ENCODE measurements at places on chromosomes 16 and 17.

- DNase-seq = peak; percentile 32
- no peak overlapping the region for H3K27ac ChIP-seq
- no peaks in the 10 kb centered on the region for H3K27me3 ChIP-seq
- H3K36me3 ChIP-seq = no peaks in the 10 kb centered on the region
These were observed 8.5 kb upstream of the ICAM2 start for GRCh38 chr17:64028874-64029464.

GRCh38 chr16:10141671-10142070 is 40.6 kb downstream of the GRIN2A start:
- H3K27ac ChIP-seq = no peak overlapping the region
- H3K4me1 ChIP-seq = no peaks in the 10 kb centered on the region
- no peaks in the 10 kb centered on the region for H3K36me3 ChIP-seq
- H3K4me3 ChIP-seq = no peak overlapping the region
- no peak for DNase-seq

DNA sequence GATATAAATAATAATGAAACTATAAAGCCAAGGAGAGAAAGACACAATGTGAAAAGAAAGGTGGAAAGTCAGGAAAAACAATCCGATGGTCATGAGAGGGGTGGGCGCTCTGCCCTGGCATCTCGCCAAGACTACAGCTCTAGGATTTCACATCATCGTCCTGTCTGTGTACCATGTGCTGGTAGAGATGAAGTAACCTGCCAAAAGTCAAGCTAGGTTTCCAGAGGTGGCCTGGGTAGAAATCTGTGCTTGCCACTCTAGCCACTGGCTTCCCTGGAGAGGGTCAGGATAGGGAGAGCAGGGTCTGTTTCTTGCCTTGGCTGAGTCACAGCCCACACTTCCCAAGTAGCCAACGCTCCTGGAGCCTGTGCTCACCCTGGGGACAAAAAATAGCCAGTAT is 31.0 kb upstream of the TRAP1 start:
- no peaks in the 10 kb centered on the region for H3K27me3 ChIP-seq
- peaks cover 23% of the 10 kb centered on the region for H3K36me3 ChIP-seq
- no peak overlapping the region for H3K4me3 ChIP-seq
- peaks cover 15% of the 10 kb centered on the region for H3K4me1 ChIP-seq
- no peak overlapping the region for H3K27ac ChIP-seq
- DNase-seq = no peak

DNA sequence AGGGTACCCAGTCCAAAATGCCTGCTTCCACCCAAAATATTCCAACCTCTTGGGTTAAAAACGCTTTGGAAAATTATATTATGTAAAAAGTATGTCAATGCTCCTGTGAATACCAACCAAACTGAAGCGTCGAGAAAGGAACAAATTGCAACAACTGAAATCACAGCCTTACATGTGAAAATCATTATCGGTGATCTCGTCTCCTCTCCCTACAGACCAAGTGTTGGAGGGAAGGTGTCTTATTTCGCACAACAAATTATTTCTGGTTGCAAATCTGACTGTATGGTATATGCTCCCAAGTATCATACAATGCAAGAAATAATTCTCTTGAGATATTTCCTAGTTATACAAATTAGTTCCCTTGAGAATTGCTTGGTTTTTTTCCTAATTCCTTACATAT is 89.3 kb upstream of the CDYL2 start:
- no peaks in the 10 kb centered on the region for H3K27me3 ChIP-seq
- H3K27ac ChIP-seq = no peak overlapping the region
- DNase-seq = no peak

DNA sequence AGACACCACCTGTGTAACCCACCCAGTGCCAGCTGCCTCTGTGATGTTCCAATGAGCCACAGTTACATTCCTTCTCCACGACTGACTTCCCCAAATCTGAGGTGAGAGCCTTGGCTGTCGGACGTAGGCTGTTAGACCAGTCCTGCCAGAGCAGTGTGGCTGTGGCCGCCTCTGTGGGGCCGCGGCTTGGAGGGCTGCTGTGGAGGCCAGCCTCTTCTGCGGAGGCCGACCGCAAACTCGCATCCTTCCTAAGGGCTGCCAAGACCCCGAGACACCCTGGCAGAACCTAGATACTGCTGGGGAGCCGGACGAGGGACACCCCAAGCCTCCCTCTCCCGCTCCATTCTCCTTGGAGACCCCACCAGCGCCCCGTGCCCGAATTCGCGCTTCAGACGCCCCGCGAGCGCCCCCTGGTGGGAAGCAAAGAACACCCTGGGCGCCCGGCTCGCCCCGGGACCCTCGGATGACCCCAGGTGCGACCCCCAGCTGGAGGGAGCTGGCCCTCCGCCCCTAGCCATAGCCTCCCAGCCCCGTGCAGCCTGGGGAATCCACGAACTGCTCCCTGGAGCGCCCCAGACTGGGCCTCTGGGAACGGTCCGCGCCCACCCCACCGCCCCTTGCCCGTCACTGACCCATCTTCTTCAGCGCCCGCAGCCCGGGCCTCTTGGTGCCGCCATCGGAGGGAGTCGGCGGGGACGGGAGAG is 547 bp downstream of the PLCD3 start:
- H3K4me1 ChIP-seq = peaks cover 42% of the 10 kb centered on the region
- no peaks in the 10 kb centered on the region for H3K27me3 ChIP-seq
- peak overlapping the region; percentile 45 for H3K27ac ChIP-seq
- no peaks in the 10 kb centered on the region for H3K36me3 ChIP-seq
- H3K4me3 ChIP-seq = peak overlapping the region; percentile 73
- no peak for DNase-seq

DNA sequence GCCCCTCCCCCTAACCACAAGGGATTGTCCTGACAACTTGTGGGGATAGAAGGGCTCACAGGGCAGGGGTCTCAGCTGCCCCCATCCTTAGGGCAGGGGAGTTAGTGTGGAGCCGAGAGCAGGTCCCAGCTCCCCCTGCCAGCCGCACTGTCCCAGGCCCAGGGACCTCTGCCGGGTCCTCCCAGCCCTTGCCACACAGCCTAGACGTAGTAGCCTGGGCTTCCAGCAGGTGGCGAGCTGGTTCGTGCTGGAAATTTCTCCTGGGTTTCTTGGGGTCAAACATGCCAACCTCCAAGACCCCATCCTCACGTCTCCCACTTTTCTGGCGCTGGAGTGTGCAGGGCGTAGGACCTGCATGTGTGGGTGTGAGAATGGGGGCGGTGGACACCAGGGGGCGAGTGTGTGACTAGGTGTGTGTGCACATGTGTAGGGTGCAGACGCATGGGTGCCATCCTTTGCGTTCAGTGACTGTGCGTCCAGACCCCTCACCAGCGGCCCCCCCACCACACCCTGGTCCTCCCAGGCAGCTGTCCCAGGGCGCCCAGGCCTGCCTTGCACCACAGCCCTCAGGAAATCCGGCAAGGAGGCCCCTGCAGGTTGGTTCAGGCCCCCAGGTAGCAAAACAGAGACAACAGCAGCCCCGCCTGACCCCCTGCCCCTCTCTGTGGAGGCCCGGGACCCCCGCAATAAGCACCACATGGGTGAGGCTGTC is 29.5 kb downstream of the SBK1 start:
- no peak overlapping the region for H3K27ac ChIP-seq
- H3K4me3 ChIP-seq = no peak overlapping the region
- H3K27me3 ChIP-seq = no peaks in the 10 kb centered on the region
- DNase-seq = peak; percentile 3
- H3K36me3 ChIP-seq = no peaks in the 10 kb centered on the region
- H3K4me1 ChIP-seq = peaks cover 2% of the 10 kb centered on the region

- no peak for DNase-seq
- no peaks in the 10 kb centered on the region for H3K4me1 ChIP-seq
- no peak overlapping the region for H3K4me3 ChIP-seq
- H3K27ac ChIP-seq = no peak overlapping the region
These were observed 59.6 kb downstream of the HS3ST4 start for GRCh38 chr16:25751230-25751835.

- H3K27me3 ChIP-seq = peaks cover 28% of the 10 kb centered on the region
- no peak for DNase-seq
- no peak overlapping the region for H3K27ac ChIP-seq
- no peak overlapping the region for H3K4me3 ChIP-seq
These were observed 366.2 kb upstream of the TNRC6C start for GRCh38 chr17:77592106-77592865.

All from astrocyte (in vitro differentiated cells and primary cell).